ENCODE measurements at places on chromosomes 7 and 10.

GRCh38 chr10:6300106-6300783 lies 97.5 kb downstream of the PFKFB3 start:
- DNase-seq, result no peak

GRCh38 chr7:31129067-31129466 lies 77.0 kb downstream of the ADCYAP1R1 start:
- DNase-seq, result no peak

- DNase-seq, result no peak
Measured at GRCh38 chr7:143503261-143503660, 25.6 kb downstream of the TAS2R41 start.

DNA sequence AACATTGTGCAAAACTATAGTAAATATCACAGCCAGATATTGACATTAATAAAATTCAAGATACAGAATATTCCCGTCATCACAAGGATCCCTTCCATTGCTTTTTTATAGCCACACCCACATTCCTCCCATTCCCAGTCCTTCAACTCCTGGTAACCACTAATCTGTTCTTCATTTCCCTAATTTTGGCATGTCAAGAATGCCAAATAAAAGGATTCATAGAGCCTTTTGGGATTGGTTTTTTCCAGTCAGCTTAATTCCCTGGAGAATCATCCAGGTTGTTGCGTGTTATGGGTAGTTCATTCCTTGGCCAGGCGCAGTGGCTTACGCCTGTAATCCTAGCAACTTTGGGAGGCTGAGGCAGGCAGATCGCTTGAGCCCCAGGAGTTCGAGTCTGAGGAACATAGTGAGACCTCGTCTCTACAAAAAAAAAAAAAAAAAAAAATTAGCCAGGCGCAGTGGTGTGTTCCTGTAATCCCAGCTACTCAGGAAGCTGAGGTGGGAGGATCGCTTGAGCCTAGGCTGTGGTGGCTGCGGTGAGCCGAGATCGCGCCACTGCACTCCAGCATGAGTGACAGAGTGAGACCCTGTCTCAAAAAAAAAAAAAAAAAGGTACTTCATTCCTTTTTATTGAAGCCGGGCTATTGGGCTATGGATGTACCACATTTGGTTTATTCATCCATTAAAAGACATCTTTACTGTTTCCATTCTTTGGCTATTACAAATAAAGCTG lies 2.7 kb downstream of the OGDH start:
- DNase-seq, result peak; percentile 74

GRCh38 chr7:82468435-82468834 lies 24.9 kb upstream of the CACNA2D1 start:
- no peak for DNase-seq

DNA sequence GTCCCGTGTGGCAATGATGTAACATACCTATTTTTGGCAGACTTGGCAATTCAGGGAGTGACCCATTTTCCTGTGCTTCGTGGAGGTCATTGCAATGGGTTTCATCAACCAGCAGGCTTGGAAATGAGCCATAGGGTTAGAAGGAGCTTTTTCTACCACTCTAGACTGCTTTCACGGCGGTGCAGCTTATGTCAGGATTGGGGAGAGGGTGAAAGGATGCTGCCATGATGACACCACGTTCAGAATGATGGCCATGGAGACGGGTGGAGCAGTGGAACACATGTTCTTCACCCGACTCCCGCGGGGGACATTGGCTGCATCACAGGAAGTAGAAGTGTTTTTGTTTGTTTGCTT lies 220.2 kb downstream of the EMX2 start:
- DNase-seq, result no peak

DNA sequence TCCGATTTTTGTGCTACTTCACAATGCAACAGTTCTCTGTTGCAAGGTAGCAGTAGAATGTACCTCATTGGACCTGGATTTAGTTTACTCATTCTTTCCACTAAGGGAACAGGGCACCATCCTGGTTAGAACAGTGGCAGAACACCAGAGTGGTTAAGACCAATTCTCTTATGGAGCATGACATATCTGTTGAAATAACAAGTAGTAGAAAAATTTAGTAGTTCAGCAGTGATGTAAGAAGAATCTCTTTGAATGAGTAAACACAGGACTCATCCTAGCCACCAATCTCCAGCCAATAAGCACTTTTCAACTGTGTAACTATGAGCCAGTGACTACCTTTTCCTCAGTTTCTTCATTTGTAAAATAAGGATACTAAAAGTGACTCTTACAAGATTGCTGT lies 2.4 kb downstream of the ANKRD22 start:
- DNase-seq, result no peak

DNA sequence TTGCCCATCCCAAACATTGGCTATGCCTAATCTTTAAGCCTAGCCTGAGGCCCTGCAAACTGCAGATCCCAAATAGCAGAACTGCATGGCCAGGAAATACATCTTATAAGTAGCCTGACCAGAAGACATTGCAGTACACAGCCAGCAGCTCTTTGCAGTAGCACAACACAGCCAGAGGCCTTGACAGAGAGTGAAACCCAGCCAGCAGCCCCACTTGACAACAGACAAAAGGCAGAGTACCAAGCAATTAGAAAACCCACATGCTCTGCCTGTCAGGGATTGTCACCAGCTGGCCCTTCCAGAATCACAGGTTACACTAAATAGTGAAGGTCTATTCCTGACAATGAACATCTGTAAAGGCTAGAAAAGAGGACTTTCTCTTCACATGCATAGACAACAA lies 242.8 kb upstream of the TMEM72 start:
- DNase-seq, result no peak
